HepG2 (cell line): ENCODE measurements at places on chromosomes 12 and 14. TPM values are rescaled to one million over a fixed set of nuclear protein-coding genes. Genes with fewer than 3 reads are reported as not detected.

GRCh38 chr12:6183689-6184428, 16.3 kb upstream of the CD9 start:
- DNase-seq, result peak; percentile 68
- H3K27me3 ChIP-seq, result no peaks in the 10 kb centered on the region
- H3K36me3 ChIP-seq, result no peaks in the 10 kb centered on the region
- H3K4me3 ChIP-seq, result peak overlapping the region; percentile 45
- peaks cover 72% of the 10 kb centered on the region for H3K4me1 ChIP-seq
- H3K27ac ChIP-seq, result peak overlapping the region; percentile 79

DNA sequence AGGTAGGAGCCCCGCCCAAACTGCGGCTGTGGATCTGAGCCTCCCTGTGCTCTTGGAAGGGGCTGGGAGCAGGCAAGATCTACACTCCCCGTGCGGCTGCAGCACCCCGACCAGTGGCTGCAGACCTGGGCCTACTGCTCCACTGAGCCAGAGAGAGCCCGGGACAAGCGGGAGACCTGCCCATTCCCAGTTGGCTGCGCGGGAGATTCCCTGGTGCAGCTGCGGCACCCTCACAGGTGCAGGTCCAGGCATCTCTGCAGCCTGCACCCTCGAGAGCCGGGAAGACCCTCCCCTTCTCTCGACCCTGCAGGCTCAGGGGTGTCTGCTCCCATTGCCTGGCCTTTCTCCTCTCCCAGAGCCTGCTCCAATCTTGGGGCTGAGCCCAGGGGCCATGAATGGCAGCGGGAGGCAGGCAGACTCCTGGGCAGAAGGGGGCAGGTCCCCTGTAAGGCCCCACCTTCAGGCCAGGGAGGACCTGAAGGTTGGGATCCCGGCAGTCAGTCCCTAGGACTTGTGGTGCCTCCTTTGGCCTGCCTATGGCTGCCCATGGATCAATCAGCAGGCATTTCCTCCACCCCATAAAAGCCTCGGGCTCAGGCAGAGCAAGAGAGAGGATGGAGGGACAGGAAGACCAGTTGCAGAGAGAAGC, 8.8 kb upstream of the A2M start:
- H3K4me3 ChIP-seq, result no peak overlapping the region
- no peaks in the 10 kb centered on the region; the same call in 1 of the 2 replicates for H3K27me3 ChIP-seq
- peaks cover 79% of the 10 kb centered on the region for H3K4me1 ChIP-seq
- H3K36me3 ChIP-seq, result no peaks in the 10 kb centered on the region
- H3K27ac ChIP-seq, result peak overlapping the region; percentile 85
- DNase-seq, result no peak

GRCh38 chr14:89112720-89113119, 288.3 kb downstream of the TTC8 start:
- no peak for DNase-seq
- H3K36me3 ChIP-seq, result no peaks in the 10 kb centered on the region
- no peaks in the 10 kb centered on the region for H3K27me3 ChIP-seq
- H3K4me1 ChIP-seq, result peaks cover 7% of the 10 kb centered on the region; the same call in 1 of the 2 replicates

GRCh38 chr12:88153959-88154358, 11.9 kb downstream of the TMTC3 start:
- H3K27me3 ChIP-seq, result no peaks in the 10 kb centered on the region
- no peak overlapping the region for H3K4me3 ChIP-seq
- H3K4me1 ChIP-seq, result no peaks in the 10 kb centered on the region
- DNase-seq, result peak; percentile 16
- no peak overlapping the region for H3K27ac ChIP-seq

- no peaks in the 10 kb centered on the region for H3K36me3 ChIP-seq
- H3K27me3 ChIP-seq, result no peaks in the 10 kb centered on the region
- no peak overlapping the region for H3K27ac ChIP-seq
- H3K4me1 ChIP-seq, result no peaks in the 10 kb centered on the region
Measured at GRCh38 chr14:88181072-88181471, 142.0 kb downstream of the KCNK10 start.

- H3K4me3 ChIP-seq, result no peak overlapping the region
- H3K36me3 ChIP-seq, result no peaks in the 10 kb centered on the region
- no peaks in the 10 kb centered on the region for H3K4me1 ChIP-seq
- H3K27ac ChIP-seq, result no peak overlapping the region
Measured at GRCh38 chr12:60231976-60232907, 636.4 kb downstream of the SLC16A7 start.

GRCh38 chr12:51219322-51219721, 1.5 kb upstream of the POU6F1 start:
- no peaks in the 10 kb centered on the region for H3K36me3 ChIP-seq
- peaks cover 16% of the 10 kb centered on the region for H3K4me1 ChIP-seq
- DNase-seq, result peak; percentile 57
- no peaks in the 10 kb centered on the region for H3K27me3 ChIP-seq
- no peak overlapping the region; the same call in 1 of the 2 replicates for H3K4me3 ChIP-seq
- peak overlapping the region; percentile 44 for H3K27ac ChIP-seq

- peak overlapping the region; percentile 72 for H3K4me3 ChIP-seq
- peaks cover 14% of the 10 kb centered on the region for H3K36me3 ChIP-seq
- peaks cover 49% of the 10 kb centered on the region for H3K4me1 ChIP-seq
- peak overlapping the region; percentile 82 for H3K27ac ChIP-seq
Measured at GRCh38 chr12:27709932-27710591, 570 bp upstream of the MRPS35 start.

- DNase-seq, result no peak
- H3K36me3 ChIP-seq, result no peaks in the 10 kb centered on the region
- H3K4me3 ChIP-seq, result no peak overlapping the region
Measured at GRCh38 chr14:42541535-42542001, 934.9 kb downstream of the LRFN5 start.

DNA sequence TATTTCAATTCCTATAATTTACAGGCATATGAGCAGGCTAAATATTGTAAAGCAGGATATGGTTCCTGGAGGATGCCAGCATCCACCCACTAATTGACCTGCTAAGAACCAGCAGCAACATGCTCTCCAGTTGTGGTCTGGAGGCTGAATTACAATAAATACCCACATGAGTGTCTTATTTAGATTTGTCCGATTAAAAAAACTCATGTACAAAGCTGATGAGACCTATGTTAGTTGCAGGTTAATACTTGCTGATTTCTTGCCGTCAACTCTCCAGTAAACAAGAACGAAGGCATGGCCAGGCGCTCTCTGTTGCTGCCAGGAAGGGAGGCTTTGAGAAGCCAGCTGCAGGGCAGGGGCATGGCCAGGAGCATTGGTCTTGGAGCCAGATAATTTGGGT, 169.3 kb upstream of the PRICKLE1 start:
- H3K36me3 ChIP-seq, result no peaks in the 10 kb centered on the region
- DNase-seq, result no peak
- H3K4me3 ChIP-seq, result no peak overlapping the region
- no peak overlapping the region for H3K27ac ChIP-seq

- no peak for DNase-seq
- peaks cover 27% of the 10 kb centered on the region; the same call in 2 of the 3 replicates for H3K27me3 ChIP-seq
- H3K4me3 ChIP-seq, result peak overlapping the region; percentile 75; the same call in 1 of the 2 replicates
- peaks cover 61% of the 10 kb centered on the region for H3K4me1 ChIP-seq
- H3K27ac ChIP-seq, result no peak overlapping the region
Measured at GRCh38 chr12:57549203-57549908, 488 bp upstream of the KIF5A start.

DNA sequence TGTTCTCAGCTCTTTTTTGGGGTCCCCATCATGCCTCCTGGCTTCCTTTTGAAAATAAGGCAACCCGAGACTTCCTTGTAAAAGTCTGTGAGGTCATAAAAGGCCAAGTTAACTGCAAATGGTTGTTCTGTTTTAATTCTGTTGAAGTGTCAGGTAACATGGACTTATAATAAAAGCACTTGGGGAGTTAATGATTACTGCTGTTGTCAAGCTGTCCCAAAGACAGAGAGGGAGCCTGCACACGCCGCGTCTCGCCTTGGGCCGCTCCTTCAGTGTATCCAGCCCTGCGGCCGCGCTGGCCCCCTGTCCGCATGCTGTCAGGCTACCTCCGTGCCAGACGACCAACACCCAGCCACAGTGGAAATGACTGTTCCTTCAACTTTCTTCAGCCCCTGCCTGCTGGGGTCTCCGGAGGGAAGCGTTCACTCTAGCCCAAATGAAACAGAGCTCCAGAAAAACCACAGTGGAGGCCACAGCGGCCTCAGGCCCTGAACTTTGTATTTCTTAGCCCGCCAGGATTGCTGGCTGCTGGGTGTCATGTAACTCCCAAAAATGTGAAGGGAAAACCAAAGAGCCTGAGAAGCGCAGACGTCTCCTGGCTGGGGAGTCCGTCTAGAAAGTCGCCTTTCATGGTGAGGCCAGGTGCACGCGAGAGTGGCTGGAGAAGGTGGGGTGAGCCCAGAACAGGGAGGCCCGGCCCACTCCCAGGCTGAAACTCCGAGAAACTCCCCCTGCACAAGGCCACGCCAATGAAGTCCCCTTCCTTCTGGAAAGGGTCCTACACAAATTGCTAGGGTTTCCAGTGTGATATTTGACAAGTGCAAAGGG, 189.1 kb downstream of the ZFP36L1 start:
- DNase-seq, result no peak
- no peaks in the 10 kb centered on the region for H3K36me3 ChIP-seq
- H3K4me1 ChIP-seq, result peaks cover 92% of the 10 kb centered on the region
- no peak overlapping the region for H3K27ac ChIP-seq

GRCh38 chr14:20539906-20540305, 20.9 kb downstream of the RNASE9 start:
- H3K36me3 ChIP-seq, result no peaks in the 10 kb centered on the region
- DNase-seq, result no peak
- H3K27ac ChIP-seq, result no peak overlapping the region
- no peaks in the 10 kb centered on the region for H3K27me3 ChIP-seq
- H3K4me3 ChIP-seq, result no peak overlapping the region

The ZNF385A gene
- total RNA-seq, result 0.44 and 0.49 TPM in 2 replicates

The RIN3 gene
- 2.3 and 2.9 TPM in 2 replicates for total RNA-seq

The TAS2R20 gene
- 0.48 and 2.9 TPM in 2 replicates for total RNA-seq
